ENCODE measurements at places on chromosomes 5 and 9.

DNA sequence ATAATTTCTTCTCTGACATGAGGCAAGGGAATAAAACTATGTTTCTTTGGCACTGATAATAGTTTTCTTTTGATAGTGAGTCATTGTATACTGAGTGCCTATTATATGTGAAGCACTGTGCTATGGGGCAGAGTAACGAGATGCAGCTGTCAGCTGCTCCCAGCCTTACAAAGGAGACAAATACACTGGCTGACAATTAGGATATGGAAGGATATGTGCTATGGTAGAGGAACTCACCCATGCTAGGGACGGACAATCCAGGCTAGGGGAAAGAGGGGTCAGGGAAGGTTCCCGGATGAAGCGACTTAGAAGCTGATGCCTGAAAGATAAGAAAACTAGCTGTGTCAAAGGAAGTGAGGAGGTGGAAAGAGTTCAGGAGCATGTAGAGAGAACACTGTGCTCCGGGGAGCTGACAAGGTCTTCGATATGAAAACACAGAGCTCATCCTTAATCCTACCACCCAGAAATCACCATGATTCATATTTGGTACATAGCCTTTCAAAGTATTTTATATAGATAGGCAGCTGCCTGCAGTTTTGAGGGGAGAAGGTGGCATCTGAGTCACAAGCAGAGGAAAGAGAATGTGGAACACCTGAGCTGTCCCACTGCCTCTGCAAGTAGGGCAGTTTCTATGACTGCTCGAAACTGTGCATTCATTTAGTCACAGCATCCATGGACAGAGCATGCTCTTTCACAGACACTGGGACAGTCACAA is 12.1 kb downstream of the BSPRY start:
- DNase-seq = no peak

- DNase-seq = no peak
Measured at GRCh38 chr5:109671136-109671535, 18.6 kb upstream of the MAN2A1 start.

- no peak for DNase-seq
Measured at GRCh38 chr5:160469156-160470144, 47.8 kb downstream of the PTTG1 start.

- no peak for DNase-seq
Measured at GRCh38 chr9:93824386-93825294, 130.5 kb downstream of the BARX1 start.

DNA sequence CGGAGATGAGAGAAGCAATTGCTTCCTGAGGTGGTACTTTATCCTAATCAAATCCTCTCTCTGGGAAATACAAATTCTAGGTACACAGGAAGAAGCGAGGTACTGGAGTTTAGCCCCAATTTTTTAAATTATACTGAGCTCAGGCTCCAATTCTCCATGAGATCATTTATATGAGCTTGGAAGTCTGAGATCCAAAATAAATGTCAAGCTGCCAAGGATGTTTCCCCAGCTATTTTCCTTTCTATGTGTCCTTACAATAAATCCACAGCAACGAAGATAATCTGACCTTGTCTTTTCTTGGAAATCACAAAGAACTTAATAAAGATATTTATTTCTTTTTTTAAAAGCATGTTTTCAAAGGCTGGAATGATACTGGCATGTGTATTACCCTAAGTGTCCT is 597.3 kb downstream of the GABRG2 start:
- DNase-seq = no peak

DNA sequence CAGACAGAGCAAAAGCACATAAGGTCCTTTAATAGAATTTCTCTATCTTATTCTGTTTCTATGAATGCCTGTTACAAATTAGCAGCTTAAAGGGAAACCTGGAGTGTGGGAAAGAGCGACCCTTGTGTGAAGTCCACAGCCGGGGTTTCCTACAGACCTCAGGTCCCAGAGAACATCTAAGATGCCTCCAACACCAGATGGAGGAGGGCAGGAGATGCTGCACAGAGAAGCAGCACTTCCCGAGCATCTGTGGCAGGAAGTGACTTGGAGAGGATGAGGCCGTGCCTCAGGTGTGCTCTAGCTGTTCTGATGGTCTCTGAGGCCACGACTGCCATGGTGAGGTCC is 26.8 kb downstream of the IRF1 start:
- no peak for DNase-seq

GRCh38 chr5:57176350-57176857 is 2.5 kb downstream of the GPBP1 start:
- no peak for DNase-seq

GRCh38 chr5:14325369-14325768 is 182.2 kb downstream of the TRIO start:
- no peak for DNase-seq

- DNase-seq = no peak
Measured at GRCh38 chr5:32147236-32147635, 26.9 kb downstream of the GOLPH3 start.

DNA sequence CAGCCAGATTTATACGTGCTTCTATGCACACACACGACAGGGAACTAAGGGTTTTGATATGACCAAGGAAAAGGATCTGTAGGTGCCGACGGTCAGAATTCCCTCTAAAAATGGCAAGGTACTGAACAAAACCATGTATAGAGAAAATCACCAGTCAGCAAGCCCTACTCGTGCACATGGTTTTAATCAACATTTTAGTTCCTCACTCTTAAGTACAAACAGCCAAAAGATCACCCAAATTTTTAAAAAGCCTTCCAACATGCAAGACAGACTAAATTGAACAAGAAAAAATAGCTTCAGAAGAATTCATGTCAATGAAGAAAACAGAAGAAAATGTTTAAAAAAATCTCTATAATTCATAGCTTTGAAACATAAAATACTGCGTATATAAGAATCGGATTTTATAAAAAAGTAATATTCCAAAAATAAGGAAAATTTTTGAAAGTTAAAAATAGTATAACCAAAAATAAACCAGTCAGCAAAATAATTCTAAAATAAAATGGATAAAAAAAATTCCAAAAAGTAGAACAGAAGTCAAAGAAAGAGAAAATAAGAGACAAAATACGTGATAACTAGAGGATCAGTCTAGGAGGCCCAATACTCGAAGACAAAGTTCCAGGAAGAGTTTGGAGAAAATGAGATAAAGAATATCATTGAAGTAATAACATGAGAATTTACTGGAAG is 43.0 kb upstream of the KCNV2 start:
- no peak for DNase-seq

DNA sequence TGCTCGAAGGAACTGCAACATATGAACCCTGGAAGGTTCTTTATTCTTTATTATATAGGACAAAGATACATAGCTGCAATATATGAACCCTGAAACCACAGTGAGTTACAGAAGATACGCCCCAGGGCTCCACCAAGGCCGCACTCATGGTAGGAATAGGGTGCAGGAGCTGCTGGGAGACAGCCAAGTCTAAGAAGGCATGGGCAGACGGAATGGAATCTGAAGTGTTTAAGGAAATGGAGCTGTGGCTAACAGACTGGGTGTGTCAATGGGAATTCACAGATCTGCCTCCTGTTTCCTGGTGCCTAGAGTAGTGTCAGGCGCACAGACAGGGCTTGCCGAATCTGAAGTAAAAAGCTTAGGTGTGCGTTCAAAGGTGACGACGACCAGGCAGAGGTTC is 286.4 kb downstream of the DENND1A start:
- no peak for DNase-seq

- no peak for DNase-seq
Measured at GRCh38 chr5:176985516-176985915, 21.1 kb downstream of the UIMC1 start.

DNA sequence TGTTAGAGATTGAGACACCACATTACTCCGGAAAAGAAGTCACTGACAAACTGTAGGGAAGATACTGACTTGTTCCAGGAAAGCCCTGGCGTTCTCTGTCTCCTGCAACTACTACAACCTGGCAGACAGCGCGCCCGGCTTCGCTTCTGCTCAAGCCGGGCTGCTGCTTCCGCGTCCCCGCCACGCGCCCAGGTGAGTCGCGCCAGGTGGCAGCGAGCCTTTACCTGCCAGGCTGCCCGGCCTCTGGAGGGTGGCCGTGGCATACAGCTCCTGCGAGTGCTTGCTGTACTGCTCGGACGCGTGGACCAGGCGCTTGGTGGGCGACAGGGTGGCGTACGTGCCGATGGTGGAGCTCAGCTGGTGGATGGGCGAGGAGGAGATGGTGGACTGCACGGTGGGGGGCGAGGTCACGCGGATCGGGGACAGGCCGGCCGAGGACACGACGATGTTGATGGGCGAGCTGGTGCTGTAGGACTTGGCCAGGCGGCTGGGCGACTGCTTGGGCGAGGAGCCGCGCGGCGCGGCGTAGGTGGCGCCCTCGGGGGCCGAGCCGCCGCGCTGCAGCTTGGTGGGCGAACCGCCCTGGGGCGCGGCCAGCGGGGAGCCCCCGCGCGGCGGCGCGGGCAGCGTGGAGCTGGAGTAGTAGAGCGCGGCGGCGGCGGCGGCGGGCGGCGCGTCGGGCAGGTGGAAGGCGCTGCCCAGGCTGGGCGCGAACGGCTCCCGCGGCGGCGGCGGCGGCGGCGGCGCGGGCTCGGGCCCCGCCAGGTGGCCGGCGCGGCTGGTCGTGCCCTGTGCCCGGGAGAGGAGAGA is 519.6 kb downstream of the CTNND2 start:
- DNase-seq = no peak
